ENCODE measurements at places on chromosomes 16 and 17. TPM values are rescaled to one million over a fixed set of nuclear protein-coding genes. Genes with fewer than 3 reads are reported as not detected.

DNA sequence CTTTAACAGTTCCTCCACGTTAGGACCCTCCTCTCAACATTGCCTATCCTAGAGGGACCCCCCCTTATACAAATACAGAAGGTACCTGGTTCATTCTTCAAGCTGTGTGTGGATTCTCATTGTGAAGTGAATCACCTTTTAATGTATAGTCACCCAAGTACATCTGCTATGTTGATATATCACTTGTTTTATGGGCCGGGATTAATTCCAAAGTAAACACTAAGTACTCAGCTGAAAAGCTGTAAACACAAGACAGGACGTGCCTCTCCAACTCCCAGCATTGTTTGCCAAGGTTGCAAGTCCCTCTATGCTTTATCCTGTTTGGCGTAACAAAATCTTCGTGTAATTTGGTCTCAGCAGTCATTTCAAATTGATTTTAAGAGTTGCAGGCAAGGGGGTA is 123.6 kb downstream of the RBFOX1 start:
- DNase-seq: no peak

DNA sequence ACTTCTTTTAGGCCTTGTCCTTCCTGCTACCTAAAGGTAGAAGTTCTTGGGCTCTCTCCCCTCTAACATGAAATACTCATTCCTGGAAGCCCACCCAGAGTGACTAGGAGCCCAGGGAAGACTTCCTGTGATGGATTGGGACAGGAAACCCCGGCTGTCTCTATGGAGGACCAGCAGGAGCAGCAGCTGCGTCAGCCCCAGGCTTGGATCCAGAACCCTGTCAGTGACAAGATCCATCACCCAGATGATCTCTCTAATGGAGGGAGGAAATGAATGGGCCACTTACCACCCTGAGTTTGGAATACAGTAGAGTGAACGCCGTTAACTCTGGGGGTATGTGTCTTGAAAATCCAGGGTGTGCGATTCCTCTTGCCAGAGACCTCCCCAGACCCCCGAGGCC is 195.7 kb upstream of the WSCD1 start:
- no peak for DNase-seq

- DNase-seq: no peak
Observed at GRCh38 chr17:12514596-12514995, 151.1 kb upstream of the MYOCD start.

DNA sequence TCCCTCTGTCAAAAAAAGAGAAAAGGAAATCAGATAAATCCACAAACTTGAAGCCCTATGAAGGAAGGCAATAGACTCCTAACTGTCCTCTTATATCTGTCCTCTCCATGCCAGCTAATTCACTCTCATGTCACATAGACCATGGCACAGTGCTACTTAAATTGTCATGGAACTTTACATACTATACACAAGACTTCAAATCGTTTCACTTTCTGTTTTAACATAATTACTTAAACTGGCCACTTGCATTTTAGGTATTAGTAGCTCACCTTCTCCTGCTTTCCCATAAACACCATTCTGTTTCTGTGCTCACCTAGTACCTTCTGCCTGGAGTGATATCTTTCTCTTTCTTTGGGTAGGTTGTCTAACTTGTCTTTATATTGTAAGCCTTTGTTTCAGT is 816.7 kb upstream of the KIF2B start:
- DNase-seq: no peak

GRCh38 chr17:28398280-28398981 is 7.6 kb downstream of the SLC46A1 start:
- peak; percentile 62 for DNase-seq

- no peak for DNase-seq
Observed at GRCh38 chr16:27174007-27174406, 29.3 kb upstream of the KDM8 start.

DNA sequence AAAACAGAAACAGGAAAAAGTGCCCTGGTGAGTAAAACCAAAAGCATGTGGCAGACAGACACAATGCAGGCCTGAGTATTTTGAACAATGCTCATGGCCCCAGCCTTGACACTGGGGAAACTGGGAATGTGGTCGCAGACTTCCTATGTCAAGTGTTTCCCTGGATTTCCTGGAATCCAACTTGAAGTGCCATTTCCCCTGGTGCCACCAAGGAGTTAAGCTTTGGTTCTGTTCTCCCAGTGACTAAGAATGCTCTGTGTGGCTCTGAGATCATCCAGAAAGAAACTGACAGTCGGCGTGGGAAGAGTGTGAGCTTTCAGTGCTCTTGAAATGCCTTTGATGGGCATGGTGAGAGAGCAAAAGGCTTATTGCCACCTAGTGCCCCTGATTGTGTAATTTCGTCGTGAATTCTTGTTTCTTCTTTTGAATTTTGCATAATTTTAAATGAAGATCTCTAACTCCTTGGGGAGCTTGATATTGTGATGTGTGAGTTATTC is 96.0 kb downstream of the YPEL2 start:
- no peak for DNase-seq

GRCh38 chr16:21611556-21612384 is 12.4 kb downstream of the METTL9 start:
- DNase-seq: no peak

DNA sequence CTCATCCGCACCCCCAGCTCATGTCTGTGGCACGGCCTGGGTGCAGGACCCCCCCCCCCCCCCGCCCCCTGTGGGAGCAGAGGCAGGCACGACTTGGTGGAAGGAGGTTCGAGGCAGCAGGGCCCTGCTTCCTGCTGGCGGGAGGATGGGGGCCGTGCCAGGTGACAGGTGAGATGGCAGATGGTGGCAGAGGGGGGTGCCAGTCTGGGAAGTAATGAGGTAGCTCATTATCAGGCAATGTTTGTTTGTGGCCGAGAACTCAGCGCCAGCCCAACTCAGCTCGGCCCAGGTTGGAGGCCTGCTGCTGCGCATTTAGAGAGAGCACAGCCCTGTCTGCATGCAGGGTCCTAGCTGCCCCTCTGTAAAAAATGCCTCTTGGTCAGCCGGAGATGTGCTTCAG is 40.1 kb upstream of the JPH3 start:
- no peak for DNase-seq

DNA sequence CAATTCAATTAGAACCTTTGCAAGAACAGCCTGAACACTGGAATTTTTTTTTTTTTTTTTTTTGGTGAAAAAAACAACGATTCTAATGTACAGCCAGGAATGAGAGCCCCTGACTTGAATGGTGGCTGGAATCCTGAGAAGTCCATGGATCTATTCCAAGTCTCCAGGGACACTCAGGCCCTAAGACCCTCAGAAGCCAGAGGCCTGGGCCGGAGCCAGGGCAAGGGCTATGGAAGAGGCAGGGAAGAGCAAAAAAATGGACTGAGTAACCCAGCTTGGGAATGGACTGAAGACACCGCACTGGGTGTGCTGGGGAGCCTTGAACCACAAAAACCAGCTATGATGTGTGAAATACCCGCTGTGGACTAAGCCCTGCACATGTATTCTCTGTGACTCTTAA is 60.3 kb upstream of the LHX1 start:
- DNase-seq: no peak

- no peak for DNase-seq
Observed at GRCh38 chr17:77721846-77722160, 236.7 kb upstream of the TNRC6C start.

- DNase-seq: no peak
Observed at GRCh38 chr17:42830971-42831370, 2.2 kb upstream of the PSME3 start.

DNA sequence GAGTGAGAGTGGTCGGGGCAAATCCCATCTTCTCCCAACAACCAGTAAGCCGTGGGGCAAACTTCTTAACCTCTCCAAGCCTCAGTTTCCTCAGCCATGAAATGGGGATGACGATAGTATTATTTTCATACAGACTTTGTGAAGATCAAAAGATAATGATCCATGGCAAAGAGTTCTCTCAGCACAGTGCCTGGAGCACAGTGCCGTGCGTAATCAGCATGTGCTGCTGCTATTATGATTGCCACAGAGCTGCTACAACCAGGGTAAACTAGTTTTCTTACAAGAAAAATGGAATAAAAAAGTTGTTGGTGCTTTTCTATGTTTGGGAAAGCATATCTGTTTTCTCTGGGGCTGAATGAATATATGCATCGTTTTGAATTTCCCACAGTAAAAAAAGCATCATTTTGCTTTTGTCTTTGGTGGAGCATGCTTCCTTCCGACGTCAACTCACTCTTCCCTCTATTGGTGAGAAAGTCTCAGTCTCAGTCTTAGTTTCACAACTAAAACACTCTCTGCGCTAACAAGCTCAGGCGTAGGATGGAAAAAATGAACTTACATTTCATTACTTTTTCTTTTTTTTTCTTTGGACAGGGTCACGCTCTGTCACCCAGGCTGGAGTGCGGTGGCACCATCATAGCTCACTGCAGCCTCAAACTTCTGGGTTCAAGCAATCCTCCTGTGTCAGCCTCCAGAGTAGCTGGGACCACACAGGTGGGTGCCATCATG is 37.2 kb downstream of the CDK5R1 start:
- no peak for DNase-seq

The STX1B gene
- total RNA-seq: 0.77 TPM

The XYLT1 gene
- total RNA-seq: 12.8 TPM

The PIK3R5 gene
- not detected for total RNA-seq

The TRAF4 gene
- 154 TPM for total RNA-seq

The UTS2R gene
- 1.3 TPM for total RNA-seq

The TBX4 gene
- total RNA-seq: 2.5 TPM

The KRT40 gene
- total RNA-seq: not detected
